CD4-positive, alpha-beta T cell treated with Interleukin-2 at 100 ng/mL for 4 hours (primary cell): ENCODE measurements at places on chromosomes 6 and 20.

GRCh38 chr6:90144928-90145555, 151.6 kb downstream of the BACH2 start:
- DNase-seq: no peak

DNA sequence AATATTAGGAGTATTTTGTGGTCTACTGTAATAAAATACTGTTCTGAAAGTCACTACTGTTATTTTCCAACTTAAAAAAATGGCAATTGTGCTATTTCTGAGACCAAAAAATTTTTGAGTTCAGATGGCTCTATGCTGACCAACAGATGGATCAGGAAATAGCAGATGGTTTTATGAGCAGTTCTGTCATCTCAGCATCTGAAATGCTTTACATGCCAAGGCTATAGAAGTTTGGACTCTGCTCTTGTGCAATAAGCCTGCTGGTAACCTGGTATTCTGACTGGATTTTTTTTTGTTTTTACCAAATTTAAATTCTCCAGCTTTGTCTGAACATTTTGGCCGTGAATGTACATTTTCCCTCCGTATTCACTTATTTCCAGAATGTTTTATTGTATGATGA, 1127.5 kb downstream of the GRIK2 start:
- DNase-seq: no peak

DNA sequence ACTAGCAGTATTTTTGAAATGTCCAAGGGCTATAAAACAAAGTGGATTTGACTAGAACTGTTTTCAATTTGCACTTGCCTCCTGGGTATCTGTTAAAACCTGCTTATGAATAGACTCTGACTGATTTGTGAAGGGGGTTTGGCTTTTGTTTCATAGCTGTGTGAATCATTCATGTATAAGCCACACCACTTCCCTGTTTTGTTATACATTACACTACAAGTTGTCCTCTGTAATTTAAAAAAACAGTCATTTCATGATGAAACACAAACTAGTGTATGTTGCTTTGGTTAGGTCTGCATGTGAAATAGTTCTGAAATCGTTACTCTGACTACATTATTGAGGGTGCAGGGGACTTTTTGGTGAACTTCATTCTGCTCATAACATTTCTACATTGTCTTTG, 121.7 kb downstream of the NKAIN2 start:
- no peak for DNase-seq

DNA sequence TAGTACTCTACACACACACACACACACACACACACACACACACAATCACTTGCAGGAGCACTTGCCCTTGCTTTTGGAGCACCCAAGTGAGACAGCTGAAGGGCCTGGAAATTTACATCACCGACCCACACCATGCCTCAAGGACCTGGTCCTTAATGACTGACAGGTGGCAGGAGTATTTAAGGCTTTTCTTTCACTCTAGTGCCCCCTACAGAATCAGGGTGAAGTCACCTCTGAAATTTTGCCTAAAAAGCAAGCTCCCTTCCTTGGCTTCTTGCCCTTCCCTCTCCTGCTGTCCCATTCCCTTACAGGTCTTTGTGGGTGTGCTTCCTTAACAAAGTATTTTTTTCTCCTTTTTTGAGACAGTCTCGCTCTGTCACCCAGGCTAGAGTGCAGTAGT, 353.5 kb upstream of the IRAK1BP1 start:
- no peak for DNase-seq

- DNase-seq: no peak
Observed at GRCh38 chr6:93318121-93318520, 101.2 kb downstream of the EPHA7 start.

- DNase-seq: no peak
Observed at GRCh38 chr6:92810913-92811312, 608.4 kb downstream of the EPHA7 start.

DNA sequence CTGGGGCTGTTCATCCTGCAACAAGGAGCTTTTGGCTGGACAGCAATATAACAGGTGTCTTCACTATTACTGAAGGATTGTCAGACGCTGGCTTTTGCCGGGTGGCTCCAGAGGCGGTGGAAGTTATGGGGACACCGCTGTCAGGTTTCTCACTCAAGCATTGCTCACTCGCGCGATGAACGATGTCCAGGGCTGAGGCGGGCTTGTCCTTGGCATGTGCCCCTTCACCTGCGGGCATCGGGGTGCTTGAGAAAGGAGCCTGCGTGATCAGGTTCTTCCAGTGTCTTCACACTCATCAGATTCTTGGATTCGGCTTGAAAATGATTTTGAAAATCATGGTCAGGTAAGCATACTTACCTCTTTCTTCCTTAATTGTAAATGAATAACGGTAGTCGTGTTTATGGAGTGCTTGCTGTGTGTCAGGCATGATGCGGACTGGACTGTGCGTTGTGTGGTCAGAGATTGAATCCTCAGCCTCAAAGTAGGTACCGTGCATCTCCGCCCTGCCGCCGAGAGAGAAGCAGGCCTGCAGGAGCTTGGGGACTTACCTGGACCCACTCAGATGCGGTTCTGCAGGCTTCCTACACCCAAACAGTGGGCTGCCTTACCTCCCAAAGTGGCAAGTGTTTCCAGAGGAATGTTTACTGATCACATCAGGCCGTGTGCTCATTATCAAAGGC, 18.3 kb upstream of the PYGB start:
- DNase-seq: no peak

- DNase-seq: no peak
Observed at GRCh38 chr6:131250122-131250521, 114.9 kb downstream of the AKAP7 start.

- DNase-seq: no peak
Observed at GRCh38 chr20:43191946-43192863, 2.5 kb upstream of the PTPRT start.

GRCh38 chr20:15310361-15310760, 972.9 kb upstream of the FLRT3 start:
- DNase-seq: no peak

GRCh38 chr6:170447561-170447930, 105.6 kb downstream of the PSMB1 start:
- DNase-seq: no peak

DNA sequence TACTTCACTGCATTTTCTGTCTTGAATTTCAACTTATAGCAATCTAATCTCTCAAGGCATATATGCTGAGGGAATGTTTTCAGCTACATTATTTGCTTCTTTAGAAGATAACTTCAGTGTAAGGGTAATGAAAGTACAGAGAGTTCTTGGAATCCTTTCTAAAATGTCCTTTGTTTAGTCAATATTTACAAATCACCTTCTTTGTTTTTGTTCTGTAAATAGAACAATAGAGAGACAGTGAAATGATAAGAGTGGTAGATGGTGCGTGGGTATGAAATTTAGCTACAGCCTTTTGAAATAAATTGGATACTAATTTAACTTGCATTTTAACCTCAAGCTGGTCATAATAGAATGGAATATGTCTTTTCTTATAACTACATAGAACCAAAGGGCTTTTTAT, 171.1 kb upstream of the MARCKS start:
- no peak for DNase-seq

- DNase-seq: no peak
Observed at GRCh38 chr6:112441607-112442006, 94.5 kb downstream of the RFPL4B start.

DNA sequence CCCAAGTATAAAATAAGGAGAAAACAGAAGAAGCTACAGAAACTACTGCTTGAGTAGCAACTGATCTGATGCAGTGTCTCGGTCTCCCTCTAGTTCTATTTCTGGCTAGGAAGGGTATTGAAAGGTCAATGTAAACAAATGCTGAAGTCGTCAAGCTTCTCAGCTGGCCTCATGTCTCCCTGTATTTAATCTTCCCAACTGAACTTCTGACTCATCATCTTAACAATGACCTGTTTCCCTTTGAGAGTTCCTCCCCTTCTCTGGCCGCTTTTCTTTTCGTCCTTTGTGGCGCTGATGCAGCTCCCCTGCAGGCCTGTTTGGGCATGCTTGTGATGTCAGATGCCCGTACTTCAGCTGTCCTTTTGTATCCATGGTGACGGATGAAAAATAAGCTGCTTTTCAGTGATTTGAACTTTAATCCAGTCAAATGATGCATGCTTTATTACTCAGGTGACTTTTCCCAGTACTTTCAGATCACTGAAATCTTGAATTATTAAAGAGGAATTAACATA, 7.8 kb upstream of the LCA5 start:
- DNase-seq: peak; percentile 2

- DNase-seq: peak; percentile 80
Observed at GRCh38 chr6:111973118-111973761, 80.7 kb upstream of the CCN6 start.

- DNase-seq: no peak
Observed at GRCh38 chr6:31900917-31901414, 920 bp downstream of the ZBTB12 start.

DNA sequence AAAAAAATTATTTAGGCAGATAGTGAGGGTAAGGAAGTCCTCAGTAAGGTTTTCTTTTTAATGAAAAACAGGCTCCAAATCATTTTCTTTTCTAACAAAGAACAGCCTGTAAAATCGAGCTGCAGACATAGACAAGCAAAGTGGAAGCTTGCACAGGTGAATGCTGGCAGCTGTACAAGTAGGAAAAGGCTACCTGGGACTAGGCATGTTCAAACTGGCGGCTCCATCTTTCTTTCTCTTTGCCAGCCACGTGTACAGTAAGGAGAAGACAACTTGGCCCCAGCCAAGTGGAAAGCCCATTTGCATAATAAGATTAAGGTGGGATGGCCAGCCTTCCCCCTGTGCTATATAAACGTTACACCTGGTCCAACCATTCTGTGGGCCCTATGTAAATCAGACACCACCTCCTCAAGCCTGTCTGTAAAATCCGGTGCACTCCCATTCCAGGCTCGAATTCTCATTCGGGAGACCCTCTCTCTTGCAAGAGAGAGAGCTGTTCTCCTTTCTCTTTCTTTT, 27.0 kb upstream of the SLC2A12 start:
- DNase-seq: no peak

DNA sequence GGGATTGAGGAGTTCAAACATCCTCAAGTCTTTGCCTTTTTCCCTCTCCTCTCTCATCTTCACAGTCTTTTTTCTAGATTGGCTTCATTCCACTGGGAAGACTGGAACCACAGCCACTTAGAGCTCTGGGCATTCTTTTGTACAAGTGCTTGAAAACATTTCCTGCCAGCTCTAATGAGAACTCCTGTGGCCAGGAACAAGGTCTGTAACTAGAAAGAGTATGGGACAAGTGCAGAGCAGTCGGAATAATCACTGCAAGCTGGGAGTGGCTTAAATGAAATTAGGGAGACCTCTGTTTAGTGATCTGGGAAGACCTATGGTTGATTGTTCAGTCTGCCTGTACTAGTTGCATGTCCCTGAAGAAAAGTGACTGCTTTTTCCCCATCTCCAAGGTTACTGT, 41.0 kb upstream of the SMIM8 start:
- DNase-seq: no peak

GRCh38 chr20:60754856-60755255, 497.2 kb upstream of the CDH4 start:
- DNase-seq: no peak

- no peak for DNase-seq
Observed at GRCh38 chr20:6697228-6697972, 70.1 kb upstream of the BMP2 start.

DNA sequence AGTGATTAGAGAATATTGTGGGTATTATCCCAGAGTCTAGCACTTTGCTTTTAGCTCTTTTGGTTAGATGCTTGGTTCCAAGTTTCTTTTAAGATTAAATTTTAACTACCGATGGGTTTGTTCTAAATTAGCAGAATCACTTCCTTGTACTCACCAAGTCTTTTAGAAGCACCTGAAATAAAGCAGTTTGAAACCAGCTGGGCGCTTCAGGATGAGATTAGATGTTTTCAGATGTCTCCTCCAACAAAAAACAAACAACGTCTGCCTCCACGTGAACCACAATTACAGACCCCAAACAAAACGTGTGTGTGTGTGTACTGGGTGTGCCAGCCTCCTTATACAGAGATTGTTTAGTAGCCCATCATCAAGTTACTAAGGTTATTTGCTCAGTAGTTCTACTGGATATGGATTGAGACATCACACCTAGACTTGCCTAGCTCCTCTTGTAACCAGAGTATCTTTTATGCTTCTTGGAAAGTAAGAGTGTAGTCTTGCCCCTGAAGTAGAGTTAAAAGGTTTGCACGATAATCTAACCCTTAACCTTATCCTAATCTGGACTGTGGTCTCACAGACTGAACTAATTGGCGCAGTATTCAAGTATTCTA, 2.3 kb downstream of the DSTN start:
- DNase-seq: no peak

DNA sequence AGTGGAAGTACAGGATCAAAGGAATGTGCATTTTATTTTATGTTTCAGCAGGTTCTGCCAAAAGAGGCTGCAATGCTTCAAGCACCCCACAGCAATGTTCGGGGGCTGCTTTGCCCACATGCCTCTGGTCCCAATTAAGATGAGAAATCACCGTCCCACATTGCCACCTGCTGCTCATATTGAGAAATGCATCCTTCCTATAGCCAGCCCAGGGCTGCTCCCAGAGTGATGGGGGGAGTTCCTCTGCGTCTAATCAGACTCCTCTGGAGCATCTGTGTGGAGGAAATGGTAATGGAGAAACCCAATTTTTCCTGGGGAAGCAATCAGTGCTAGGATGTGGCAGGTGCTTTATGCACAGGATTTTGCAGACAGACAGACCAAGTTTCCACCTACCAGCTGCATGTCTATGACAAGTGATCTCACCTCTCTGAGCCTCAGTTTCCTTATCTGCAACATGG, 33.7 kb downstream of the PTGIS start:
- peak; percentile 65 for DNase-seq

DNA sequence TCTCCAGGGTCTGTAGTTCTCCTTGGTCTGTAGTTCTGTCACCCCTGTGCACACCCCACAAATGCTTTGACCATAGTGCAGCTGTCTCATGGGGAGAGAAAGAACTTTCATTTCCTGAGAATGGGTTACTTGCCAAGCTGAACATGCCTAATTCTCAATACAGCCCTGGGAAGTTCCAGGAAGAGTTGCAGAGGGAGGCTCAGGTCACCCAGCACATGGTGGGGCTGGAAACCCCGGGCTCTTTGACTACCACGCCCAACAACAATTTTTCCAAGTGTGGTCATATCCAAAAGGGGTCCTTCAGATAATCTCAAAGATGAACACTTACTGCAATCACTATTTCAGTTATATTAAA, 2.2 kb upstream of the PTPRA start:
- DNase-seq: no peak

DNA sequence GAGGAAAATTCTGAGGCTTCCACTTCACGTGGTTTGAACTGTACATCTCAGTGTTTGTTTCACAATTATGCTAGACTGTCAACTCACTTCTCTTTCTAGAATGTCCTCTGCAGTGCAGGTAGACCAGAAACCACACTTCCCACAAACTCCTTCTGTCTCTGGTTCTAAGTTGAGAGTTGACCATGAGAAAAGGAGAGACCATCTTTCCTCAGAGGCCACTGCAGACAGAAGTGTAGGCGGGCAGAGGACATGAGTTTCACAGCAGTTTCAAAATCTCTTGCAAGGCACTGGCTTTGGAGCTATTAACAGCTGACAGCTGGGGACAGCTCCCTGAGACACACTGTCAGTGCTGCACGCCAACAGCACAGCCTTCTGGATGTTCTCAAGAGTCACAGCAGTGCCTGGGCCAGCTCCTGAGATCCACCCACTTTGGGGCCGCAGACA, 55.4 kb upstream of the MOXD1 start:
- no peak for DNase-seq

GRCh38 chr6:142627474-142627873, 317.5 kb downstream of the HIVEP2 start:
- peak; percentile 6 for DNase-seq
